ENCODE measurements at places on chromosomes 7 and 10. TPM values are rescaled to one million over a fixed set of nuclear protein-coding genes. Genes with fewer than 3 reads are reported as not detected.

DNA sequence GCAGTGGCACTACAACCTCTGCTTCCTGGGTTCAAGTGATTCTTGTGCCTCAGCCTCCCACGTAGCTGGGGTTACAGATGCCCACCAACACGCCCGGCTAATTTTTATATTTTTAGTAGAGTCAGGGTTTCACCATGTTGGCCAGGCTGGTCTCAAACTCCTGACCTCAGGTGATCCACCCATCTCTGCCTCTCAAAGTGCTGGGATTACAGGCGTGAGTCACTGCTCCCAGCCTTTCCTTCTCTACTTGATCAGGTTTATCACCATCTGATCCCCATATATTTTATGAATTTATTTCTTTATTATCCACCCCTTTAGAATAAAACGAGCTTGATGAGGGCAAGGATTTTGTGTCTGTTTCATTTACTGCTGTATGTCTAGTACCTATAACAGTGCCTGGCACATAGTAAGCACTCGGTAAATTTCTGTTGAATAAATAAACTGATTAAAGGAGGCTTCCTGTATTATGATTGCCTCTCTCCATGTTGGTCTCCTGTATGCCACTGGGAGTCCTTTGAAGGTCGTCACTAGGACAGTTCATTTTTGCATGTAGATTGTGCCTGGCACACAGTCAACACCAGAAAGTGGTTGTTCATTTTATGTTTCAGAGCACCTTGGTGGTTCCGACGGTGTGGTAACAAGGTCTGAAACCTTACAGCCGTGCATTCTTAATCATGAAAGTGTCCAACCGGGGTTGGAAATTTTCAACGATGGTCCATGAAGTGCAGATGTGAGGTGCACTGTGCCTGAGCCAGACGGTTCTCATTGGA, 9.6 kb upstream of the EIF3A start:
- no peak for DNase-seq

- DNase-seq = no peak
Observed at GRCh38 chr7:70657989-70658632, 473.8 kb upstream of the GALNT17 start.

DNA sequence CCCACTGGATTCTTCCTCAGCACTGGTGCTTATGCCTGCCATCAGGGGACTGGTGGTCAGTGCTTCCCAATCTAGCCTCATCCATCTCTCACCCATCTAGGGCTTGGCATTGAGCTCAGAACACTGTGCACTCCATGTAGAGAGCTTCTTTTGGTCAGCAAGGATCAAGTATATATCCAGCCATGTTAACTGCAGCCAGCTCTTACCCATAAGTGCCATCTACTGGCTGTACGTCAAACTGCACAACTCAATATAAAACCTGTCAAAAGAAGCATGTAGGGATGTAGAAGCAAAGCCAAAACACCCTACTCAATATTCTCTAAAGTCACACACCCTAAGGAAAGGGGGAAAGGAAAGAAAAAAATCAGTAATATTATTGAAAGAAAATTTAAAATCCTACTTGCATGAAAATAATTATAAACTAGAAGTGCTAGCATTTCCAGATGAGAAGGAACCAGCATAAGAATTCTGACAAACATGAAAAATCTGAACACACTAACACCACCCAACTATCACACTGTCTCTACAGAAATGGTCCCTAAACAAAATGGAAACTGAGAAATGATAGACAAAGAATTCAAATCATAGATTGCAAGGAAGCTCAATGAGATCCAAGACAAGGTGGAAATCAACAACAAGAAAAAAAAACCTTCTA, 531.1 kb upstream of the STEAP1 start:
- DNase-seq = peak; percentile 34

GRCh38 chr10:22501413-22501812, 156.1 kb downstream of the SPAG6 start:
- DNase-seq = no peak

GRCh38 chr7:20424500-20424899, 93.8 kb downstream of the ITGB8 start:
- DNase-seq = no peak

DNA sequence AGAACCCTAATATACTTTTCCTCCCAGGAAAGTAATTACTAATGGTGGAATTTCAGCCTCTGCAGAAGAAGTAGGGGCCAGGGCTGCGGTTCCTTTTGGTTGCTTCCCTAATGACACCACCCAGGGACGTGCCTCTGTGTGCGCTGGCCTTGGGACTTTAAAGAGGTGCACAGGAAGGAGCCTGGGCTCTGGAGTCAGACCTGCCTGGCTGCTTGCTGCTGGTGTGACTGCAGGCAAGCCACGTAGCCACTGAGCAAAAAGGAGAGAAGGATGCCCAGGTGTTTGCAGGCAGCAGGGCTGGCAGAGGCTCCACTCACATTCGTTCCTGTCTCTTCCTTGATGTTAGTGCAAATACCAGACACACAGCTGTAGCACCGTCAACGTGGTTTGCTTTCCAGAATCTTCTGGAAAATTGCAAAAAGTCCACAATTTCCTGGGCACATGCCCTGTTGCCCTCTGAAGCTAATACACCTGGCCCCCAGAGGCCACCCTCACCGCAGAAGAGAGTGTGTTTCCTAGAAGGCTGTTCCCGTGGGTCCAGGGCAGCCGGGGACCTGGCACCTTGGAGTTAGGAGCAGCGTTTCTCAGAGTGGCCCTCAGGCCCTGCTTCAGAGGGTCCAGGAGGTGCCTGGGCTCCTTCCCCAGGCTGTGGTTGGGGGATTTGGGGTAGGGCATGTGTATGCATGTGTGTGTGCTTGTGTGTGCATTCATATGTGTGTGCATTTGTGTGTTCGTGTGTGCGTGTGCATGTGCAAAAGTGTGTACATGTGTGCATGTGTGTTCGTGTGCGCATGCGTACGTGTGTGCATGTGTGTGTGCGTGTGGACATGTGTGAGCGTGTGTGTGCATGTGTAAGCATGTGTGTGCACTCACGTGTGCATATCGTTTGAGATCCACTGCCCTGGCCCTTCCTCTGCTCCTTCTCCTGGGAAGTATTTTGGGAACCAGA, 12.8 kb upstream of the PRKAG2 start:
- DNase-seq = no peak

GRCh38 chr7:87345962-87346371, 503 bp downstream of the CROT start:
- DNase-seq = no peak

DNA sequence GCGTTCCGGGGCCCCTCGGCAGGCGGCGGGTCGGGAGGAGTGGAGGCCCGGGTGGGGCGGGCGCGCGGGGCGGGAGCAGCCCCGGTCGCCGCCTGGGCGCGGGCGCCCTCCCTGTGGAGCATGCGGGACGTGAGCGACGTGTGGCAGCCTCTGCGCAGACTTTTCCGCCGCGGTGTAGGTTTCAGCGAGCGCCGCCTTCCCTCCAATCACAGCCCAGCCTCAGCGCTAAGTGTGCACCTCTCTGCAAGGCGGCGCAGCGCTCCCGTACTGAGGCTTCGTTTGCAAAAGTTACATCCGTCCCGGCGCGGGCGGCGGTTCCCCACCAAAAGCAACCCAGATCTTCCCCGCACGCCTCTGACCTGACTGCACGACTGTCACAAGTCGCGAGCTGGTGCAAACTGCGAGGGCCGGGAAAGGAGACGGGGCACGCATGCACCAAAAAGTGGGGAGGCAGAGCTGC, 1.2 kb upstream of the PFKFB3 start:
- peak; percentile 74 for DNase-seq

GRCh38 chr10:112456533-112456932, 9.5 kb downstream of the VTI1A start:
- DNase-seq = no peak

- DNase-seq = no peak
Observed at GRCh38 chr7:18815261-18815960, 302.0 kb downstream of the TWIST1 start.

- DNase-seq = peak; percentile 40
Observed at GRCh38 chr10:6445671-6446316, 134.3 kb downstream of the PRKCQ start.

DNA sequence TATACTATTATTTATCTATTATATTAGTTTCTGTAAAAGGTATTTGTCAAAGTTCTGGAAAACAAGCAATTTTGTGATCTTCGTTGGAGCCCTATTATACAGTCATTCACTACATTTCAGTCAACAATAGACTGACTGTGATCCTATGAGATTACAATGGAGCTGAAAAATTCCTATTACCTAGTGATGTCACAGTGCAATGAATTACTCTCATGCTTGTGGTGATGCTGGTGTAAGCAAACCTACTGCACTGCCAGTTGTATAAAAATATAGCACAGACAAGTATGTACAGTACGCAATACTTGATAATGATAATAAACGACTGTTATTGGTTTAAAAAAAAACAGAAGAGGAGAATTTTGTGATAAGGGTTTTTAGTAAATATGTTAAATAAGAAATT, 21.4 kb downstream of the OR6V1 start:
- no peak for DNase-seq

- DNase-seq = no peak
Observed at GRCh38 chr7:70347463-70348254, 749.4 kb downstream of the AUTS2 start.

Gene LBX1
- not detected for total RNA-seq

Gene NODAL
- 1.3 TPM for total RNA-seq

Gene MSANTD7
- total RNA-seq = 32.8 TPM

Gene LRMDA
- 18.5 TPM for total RNA-seq

Gene UNCX
- total RNA-seq = not detected

Gene NPSR1
- total RNA-seq = not detected
